Stimulated activated naive B cell treated with anti-CD40 and anti-IgM and Interleukin-4, amounts not matched to agents 10 μg/mL and 1 μg/mL and 100 μg/mL, for 72 hours (primary cell): ENCODE measurements at places on chromosomes 7 and 10.

GRCh38 chr7:1940863-1941262 lies 270.8 kb downstream of the ELFN1 start:
- no peak for DNase-seq

- DNase-seq, result no peak
These were observed 1.3 kb downstream of the C10orf95 start for GRCh38 chr10:102450124-102450373.

- DNase-seq, result no peak
These were observed 7.3 kb downstream of the SEPHS1 start for GRCh38 chr10:13340626-13341376.

DNA sequence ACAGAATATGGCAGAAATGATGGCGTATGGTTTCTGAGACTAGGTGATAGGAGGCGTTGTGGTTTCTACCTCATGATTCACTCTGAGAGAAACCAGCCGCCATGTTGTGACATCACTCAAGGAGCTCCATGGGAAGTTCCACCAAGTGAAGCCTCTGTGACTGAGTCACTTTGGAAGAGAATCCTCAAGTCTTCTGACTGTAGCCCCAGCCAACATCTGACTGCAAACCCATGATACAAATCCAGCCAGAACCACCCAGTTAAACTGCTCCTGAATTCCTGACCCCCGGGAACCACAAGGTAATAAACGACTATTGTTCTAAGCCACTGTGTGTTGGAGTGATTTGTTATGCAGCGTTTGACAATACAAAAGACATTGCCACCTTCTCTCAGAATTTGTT lies 91.1 kb upstream of the CARD11 start:
- DNase-seq, result no peak

- no peak for DNase-seq
These were observed 41.6 kb downstream of the CHN2 start for GRCh38 chr7:29236071-29236580.

DNA sequence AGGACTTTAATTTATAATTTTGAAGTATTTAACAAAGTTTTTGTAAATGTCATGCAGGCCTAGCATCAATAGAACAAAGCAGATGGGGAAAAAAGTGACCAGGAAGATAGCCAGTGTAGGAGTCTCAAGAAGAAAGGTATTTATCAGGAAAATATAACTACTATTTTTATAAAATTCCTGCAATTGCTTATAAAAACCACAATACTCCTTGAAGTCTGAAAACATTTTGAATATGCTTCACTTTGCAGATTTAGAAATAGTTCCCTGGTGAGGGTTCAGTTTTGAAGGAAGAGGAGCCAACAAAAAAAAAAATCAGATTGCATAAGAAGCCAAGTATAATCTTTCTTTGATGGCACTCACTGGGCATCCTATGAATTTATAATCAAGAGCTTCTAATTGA lies 34.1 kb downstream of the MTERF1 start:
- no peak for DNase-seq

DNA sequence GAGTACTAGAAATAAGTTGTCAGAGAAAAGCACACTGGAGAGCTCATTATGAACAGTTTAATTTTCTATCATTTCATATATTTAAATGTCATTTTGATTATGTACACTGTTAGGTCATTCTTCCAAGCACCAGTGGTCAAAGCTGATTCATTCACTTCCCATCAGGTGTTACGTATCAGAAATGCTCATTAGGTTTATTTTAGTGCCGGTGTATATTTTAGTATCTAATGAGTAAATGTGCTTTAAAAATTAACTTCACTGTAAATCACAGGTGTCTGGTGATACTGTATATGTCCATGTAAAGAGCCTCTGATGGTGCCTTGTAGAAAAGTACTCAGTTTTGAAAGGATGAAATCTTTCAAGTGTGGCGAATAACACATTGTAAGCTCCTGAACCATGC lies 3.5 kb downstream of the DMTF1 start:
- DNase-seq, result no peak

DNA sequence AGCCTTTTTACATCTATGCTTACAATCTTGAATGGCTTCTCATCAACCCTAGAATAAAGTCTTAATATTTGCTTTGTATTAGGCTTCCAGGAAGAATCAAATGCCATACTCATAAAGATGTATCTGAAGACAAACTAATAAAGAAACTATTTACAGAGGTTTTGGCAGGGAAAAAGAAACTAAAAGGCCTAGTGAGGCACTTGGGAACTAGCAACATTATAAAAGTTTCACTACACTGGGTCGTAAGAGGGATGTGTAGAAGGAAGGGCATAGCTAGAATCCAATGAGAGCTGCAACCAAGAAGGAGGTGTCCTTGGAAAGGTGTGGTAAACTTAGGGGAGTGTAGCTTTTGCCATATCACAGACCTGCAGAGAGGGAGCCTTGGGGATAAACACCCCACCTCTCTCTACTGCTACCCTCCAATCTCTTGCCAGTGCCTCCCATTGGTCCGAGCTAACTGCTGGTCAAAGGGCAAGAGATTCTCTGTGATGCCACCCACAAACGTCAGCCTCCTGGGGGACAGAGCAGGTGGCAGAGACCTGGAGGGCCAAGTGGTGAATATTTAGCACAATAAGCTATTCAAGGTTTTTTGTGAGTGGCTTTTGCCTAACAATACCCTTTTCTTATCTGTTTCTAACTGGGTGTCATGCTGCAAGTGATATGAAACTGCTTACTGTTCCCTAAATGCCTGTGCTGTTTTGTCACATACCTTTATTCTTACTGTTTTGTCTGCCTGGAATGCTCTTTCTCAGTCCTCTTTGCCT lies 60.7 kb downstream of the CPED1 start:
- no peak for DNase-seq

GRCh38 chr10:49744091-49744685 lies 17.9 kb downstream of the OGDHL start:
- DNase-seq, result no peak

DNA sequence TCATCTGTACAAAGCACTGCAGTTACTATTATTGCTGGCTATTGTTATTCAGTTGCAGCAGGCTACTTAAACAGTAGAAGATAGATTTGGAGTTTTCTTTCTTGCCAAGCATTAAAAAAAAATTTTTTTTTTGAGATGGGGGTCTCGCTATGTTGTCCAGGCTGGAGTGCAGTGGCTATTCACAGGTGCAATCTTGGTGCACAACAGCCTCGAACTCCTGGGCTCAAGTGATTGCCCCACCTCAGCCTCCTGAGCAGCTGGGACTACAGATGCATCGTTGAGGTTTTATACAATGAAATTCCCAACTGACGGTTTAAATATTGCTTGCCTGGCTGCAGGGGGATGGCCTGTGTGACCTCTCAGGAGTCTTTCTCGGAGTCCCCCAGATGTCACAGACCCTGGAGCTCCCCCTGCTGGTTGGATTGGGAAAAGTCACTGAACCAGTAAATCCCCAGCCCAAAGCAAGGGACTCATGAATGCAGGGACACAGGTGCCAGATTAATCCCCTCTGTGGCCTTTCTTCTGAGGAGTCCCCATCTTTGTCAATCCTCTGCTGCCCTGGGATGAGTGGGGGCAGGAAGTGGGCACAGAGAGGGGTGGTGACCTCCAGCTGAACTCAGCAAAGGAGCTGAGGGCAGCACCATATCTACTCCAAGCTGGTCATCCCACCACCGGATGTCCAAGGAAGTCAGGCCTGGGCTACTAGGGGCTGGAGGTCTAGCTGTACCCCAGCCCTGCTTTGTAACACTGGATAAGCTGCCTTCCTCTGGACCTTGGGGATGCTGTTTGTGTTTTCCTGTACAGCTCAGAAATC lies 149.6 kb downstream of the C10orf105 start:
- DNase-seq, result peak; percentile 56

DNA sequence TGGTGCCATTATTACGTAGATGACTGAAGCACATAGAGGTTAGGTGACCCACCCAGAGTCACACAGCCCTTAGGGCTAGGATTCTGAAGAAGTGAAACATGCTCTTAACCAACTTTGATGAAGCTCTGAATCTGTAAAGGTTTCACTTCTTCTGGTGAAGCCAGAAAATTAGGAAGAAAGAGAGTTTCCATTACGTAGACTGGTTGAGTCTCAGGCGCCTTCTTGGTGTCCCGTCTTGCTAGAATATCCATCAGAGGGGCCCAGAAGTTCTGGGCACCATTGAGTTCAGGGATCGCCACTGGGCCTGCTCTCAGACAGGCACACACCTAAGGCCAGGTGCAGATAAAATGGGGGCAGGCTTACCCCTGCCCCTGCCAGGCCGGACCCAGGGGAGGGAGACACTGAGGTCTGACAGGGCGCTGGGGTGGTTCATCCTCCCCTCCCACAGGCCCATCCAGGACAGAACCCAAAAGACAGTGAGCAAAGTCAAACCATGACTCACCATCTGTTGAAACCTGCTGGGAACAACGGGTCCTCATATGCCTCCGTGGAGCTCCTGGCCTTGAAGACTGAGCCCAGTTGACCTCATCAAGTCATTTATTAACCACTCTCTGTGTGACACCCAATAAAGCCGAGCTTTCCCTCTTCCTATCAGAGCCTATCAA lies 33.2 kb downstream of the DRGX start:
- peak; percentile 54 for DNase-seq

DNA sequence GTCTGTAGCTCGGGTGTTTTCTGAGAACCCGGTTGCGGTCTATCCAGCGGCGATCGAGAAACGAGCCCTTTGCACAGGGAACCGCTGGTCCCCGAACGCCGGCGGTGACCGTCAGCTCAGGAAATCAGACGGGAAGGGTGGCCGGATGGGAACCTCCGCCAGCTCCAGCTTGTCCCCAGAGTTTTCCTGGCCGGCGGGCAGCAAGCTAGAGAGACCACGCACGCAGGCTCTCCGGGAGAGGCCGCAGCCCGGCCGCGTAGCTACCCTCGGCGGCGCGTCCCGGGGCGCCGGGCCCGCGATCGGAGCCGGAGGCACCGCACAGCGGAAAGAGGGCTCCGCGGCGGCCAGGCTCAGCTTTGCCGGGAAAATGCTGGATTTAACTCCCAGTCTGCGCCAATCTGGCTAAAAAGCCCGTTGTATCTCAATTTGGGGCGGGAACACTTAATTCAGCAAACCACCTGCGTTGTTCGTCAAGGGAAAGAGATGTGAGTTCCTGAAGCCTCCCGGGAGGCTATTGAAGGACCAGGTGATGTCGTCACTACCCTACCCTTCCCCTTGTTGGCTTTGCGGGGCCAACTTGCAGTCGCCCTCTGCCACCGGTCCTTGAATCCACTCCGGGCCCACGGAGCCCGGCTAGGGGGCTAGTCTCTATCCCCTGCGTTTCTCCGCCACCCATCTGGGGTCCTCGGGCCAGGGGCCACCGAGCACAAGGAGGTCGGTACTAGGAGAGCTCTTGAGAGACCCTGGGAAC lies 859 bp upstream of the CH25H start:
- DNase-seq, result peak; percentile 6

- no peak for DNase-seq
These were observed 164.0 kb upstream of the NRP1 start for GRCh38 chr10:33498391-33498891.

GRCh38 chr10:49579621-49580020 lies 30.5 kb upstream of the SLC18A3 start:
- DNase-seq, result no peak

- no peak for DNase-seq
These were observed 49.5 kb upstream of the CACUL1 start for GRCh38 chr10:118804262-118804773.

DNA sequence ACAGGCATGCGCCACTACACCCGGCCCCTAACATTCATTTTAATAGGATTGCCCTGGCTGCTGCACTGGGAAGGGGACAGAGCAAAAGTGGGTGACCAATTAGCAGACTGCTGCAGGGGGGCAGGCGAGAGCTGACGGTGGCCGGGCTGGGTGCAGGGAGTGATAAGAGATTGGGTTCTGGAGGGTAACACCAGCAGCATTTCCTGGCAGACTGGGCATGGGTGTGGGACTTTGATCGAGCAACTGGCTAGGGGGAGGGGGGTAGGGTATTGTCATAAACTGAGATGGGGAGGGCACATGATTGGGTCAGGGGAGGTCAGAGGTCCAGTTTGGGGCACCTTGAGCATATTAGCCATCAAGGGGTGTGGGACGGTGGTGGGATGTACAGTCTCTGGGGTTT lies 20.2 kb upstream of the AMZ1 start:
- DNase-seq, result no peak

- DNase-seq, result no peak
These were observed 128.6 kb upstream of the BMPER start for GRCh38 chr7:33776788-33777187.

GRCh38 chr10:59388671-59388976 lies 26.3 kb upstream of the FAM13C start:
- no peak for DNase-seq

GRCh38 chr7:55053651-55054571 lies 35.1 kb downstream of the EGFR start:
- no peak for DNase-seq

GRCh38 chr7:102045681-102046372 lies 228.4 kb downstream of the CUX1 start:
- peak; percentile 24 for DNase-seq

DNA sequence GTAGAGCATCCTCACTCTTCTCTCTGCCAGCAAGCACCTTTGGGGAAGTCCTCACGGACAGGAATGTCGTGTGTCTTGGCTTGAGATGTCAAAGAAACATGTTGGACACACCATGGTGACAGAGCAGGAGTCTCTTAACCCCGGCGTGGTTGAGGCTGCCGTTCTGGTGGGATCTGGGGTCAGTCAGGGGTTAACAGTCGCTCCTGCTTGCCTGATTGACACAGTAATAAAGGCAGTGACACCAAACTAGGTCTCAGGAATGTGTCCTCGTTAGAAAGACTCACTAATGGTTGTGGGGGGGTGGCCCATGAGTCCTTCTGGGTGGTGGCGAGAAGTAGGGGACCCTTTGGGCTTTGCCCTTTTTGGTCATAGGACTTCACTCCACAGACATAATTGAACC lies 69.0 kb downstream of the TCF7L2 start:
- DNase-seq, result no peak

- no peak for DNase-seq
These were observed 18.8 kb downstream of the NT5C3A start for GRCh38 chr7:33043501-33044400.

DNA sequence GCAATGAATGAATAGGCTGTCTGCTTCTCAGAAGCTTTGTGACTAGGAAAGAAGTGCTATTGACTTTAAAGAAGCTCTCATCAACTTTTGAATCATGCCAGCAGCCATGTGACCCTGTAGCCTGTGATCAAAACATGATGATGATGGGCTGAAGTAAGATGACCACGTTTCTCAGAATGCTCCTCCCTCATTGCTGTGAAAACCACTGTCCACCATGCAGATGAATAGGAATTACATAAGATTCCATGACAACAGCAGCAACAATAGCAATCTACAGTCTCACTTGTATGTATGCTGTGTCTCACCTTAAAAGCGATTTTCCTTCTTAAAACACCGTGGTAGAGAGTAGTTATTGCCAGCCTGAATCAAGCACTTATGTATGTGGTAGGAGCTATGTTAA lies 228.4 kb downstream of the TRIL start:
- no peak for DNase-seq

- no peak for DNase-seq
These were observed 86.8 kb upstream of the CACNA2D1 start for GRCh38 chr7:82530361-82530760.

- DNase-seq, result no peak
These were observed 31.6 kb downstream of the COA1 start for GRCh38 chr7:43697690-43698089.

GRCh38 chr7:30920584-30921539 lies 9.2 kb downstream of the AQP1 start:
- no peak for DNase-seq

GRCh38 chr7:130951976-130952876 lies 218.2 kb upstream of the KLF14 start:
- DNase-seq, result no peak

GRCh38 chr7:95104739-95105138 lies 197.3 kb downstream of the PPP1R9A start:
- no peak for DNase-seq
